Ureter (tissue), 1 donor: ENCODE measurements at places on chromosomes 11 and 22.

GRCh38 chr11:14075118-14076078 is 112.9 kb downstream of the SPON1 start:
- DNase-seq: no peak

- no peak for DNase-seq
These were observed 5.9 kb downstream of the SYVN1 start for GRCh38 chr11:65128182-65129145.

DNA sequence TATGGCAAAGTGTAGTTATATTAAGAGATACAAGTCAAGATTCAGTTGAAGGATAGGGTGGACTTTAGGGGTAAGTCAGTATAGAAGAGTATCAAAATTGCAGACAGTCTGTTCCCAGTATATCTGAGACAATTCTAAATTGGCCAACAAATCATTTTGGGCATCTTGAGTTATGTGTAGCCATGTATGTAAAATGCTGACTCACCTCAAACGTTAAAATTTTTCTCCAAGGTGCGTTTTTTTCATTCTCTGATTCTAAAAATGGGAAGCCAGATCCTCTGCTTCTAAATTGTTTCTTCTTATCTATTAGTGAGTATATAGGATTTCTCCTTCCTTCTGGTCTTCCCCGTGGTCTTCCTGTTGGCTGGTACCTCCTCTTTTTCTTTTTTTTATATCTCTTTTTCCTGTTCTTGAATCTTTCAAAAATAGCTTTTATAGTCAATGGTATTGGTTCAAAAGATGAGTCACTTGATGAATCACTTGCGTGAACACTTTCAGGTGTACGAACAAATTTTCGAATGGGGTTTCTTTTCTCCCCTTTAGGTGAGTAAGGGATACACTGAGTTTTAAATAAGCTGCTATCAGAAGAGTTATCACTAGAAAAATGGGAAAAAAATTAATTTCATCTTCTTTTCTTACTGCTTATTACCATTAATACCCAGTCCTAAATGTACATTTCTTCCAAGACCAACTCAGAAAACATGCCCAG is 3.2 kb downstream of the TAF1D start:
- no peak for DNase-seq

- DNase-seq: peak; percentile 63
These were observed 614 bp upstream of the ASCL2 start for GRCh38 chr11:2271077-2271326.

DNA sequence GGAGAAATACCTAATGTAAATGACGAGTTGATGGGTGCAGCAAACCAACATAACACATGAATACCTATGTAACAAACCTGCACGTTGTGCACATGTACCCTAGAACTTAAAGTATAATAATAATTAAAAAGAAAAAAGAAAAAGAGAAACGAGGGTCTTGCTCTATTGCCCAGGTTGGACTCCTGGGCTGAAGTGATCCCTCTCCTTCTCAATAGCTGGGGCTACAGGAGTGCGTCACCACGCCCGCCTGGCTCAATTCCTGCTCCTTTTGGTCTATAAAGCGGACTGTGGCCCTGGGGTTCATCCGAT is 521 bp upstream of the PTS start:
- no peak for DNase-seq

DNA sequence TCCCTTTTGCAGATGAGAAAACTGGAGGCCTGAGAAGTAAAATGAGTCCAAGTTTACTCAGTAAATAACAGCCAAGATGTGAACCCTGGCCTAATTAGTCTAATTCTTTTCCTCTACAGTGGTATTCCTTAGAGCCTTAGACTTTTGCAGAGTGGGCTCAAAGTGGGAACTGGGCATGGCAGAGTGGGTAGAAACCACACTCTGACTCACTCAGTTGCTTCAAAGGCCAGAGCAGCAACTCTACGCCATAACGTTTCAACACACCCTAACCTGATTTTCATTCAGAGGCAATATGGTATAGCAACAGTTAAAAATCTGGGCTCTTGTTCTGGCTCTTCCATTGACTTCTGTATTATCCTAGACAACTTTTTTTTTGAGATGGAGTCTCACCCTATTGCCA is 2.8 kb downstream of the THRSP start:
- DNase-seq: no peak

DNA sequence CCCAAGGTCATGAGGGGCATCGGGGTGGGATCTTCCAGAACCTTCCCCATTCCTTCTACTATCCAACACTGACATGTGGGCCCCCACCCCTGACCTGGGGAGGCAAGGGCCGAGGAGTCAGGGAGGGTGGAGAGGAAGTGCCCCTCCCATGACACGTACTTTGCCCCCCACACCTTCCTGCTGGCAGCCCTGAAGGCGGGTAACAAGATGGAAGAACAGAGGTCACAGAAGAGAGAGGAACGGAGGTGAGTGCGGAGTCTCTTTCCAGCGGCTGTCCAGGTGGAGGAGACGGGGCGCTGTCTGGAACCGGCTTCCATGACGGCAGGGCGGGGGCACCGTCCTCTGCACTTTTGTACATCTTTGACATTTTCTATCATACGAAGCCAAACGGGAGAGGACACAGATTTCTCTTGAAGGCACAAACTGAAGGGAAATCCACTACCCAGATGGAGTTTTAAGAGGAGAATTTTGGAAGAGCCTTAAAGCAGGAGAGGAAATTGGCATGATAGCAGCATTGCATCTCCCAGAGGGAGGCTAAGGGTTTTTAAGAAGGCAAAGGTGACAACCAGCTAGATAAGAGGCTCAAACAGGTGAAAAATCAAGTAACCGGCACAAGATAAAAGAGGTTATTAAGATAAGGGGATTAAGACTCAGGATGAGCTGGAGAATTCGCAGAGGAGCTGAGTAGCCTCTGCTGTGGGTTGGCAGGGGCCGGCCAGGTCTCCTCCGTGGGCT is 16.7 kb downstream of the OSBPL5 start:
- DNase-seq: no peak

DNA sequence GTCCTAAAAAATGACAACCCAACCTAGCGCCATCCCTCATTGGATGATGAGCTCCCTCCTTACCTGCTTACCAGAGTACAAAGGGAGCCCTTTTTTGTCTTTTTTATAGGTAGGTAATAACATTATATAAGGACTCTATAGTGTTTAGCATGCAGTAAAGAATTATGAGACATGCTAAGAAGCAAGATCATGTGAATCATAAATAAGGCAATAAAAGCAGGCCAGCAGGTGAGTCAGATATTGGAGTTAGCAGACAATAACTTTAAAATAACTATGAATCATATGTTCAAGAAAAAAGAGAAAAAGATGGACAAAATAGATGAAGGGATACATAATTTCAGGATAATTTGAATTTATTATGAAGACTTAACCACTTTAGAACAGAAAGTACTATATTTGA is 81.5 kb downstream of the GRK3 start:
- DNase-seq: no peak

GRCh38 chr11:32886180-32886579 is 6.4 kb upstream of the QSER1 start:
- DNase-seq: no peak

DNA sequence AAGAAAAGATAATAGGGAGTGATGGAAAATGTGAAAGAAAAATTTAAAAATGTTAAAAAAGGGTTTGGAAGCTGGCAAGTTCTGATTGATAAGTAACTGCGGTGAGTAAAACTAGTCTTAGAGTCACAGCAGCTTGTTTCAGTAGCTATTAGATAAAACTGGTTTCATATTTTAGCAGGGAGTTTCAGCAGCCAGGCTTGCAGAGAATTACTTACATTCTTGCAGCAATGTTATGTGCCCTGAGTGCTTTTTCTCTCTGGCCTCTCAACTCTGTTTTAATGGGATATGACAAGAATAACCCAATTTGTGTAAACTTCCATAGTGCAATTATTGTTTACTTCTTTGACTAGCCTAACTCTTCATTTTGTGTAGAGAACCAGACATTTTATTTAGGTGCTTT is 33.6 kb downstream of the PPME1 start:
- DNase-seq: no peak

- DNase-seq: peak; percentile 35
These were observed 570.1 kb downstream of the BRD1 start for GRCh38 chr22:49257551-49257961.

- no peak for DNase-seq
These were observed 17.5 kb upstream of the SLC25A1 start for GRCh38 chr22:19195796-19196731.

GRCh38 chr22:35443790-35444684 is 44.1 kb downstream of the MCM5 start:
- DNase-seq: no peak

DNA sequence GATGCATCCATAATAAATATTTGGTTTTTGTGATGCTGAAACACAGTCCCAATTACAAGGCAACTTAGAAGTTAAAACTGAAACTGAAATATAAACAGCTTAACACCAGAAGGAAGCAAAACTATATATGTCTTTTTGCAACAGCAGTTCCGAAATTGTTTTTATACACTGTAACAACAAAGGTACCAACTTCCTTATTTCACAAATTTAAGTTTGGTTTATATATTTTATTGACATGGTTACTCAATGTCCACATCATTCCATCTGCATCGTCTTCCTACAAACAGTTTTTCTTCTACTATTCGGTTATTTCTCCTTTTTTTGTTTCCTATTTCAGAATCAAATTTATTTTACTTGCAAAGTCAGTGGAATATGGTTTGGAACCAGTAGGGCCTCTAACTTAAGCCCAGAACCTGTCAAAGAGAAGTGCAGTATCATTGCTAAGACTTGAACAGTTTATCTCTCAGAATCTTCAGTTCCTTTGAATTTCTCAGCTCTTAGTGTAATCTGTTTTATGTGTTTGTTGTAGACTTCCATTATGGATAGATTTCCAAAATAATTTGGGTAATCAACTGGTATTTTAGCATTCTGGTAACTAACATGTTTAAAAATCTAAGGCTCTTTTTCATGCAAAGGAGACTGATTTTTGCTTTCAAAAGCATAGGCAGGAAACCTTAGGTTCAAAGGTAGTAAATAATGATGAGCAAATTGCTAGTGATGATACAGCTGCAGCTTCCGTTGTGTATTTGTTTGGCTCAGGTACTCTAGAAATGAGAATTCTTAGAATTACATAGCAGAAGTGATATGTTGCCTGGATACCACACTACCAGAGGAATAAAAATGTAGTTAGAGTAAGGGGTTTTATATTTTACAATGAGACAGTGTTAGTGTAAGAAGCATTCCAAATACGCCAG is 8.2 kb upstream of the HSPA8 start:
- DNase-seq: no peak

DNA sequence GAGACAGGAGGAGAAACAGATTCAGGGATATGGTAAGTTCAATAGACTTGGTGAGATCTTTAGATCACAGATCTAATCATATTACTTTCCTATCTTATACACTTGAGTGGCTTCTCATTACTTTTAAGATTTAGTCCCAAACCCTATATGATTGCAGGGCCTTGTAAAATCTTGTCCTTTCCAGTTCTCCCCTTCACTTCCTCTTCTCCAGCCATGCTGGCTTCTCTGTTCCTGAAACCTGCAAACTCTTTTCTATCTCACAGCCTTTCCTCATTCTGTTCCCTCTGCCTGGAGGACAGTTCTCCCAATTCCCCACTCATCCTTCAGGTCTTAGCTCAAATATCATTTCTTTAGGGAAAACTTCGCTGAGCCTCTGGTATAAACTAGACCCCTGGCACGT is 65.9 kb upstream of the BIRC3 start:
- DNase-seq: no peak

GRCh38 chr22:30990690-30991089 is 21.6 kb downstream of the TUG1 start:
- DNase-seq: no peak

GRCh38 chr11:2207212-2207611 is 35.6 kb upstream of the TH start:
- peak; percentile 32 for DNase-seq

DNA sequence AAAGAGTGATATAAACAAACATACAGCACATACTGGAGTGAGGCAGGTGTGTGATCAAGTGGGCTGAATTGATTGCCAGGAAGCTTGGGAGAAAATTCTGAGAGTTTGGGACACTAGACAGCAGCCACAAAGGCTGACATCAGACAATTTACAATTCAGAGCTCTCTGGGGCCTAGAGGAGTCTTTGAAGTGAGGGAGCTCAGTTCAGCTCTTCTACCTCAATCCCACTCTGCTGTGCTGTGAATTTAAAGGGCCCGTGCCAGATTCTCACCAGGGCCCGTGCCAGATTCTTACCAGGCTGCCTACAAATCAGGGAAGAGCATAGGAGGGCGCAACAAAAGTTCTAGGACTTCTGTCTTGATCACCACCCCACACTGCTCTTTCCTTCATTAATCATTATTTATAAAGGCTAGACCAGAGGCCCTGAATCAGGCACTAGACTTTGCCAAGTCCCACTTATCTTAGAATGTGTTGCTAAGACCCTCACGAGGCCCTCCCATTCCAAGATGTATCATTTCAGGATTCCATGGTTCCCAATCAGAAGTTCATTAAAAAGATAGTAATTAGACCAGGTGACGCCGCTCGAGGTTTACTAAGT is 112.4 kb downstream of the KIRREL3 start:
- no peak for DNase-seq

DNA sequence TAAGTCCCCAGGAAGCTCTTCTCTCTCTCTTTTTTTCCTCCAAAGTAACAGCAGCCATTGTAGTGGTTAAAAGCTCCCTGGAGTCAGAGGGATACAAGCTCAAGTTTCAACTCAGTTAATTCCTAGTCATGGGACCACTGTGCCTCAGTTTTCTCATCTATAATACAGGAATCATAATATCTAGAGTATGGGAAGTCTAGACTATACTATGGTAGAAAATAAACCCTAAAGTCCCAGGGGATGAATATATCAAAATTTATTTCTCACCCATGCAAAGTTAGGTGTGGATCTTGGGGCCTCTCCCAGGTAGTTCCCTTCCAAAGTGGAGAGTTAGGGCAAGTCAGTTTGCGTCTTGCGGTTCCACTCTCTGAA is 33.7 kb downstream of the C11orf58 start:
- DNase-seq: no peak

- no peak for DNase-seq
These were observed 118.0 kb upstream of the IGLL5 start for GRCh38 chr22:22769434-22770279.

GRCh38 chr11:133711545-133711944 is 133.8 kb downstream of the SPATA19 start:
- no peak for DNase-seq

DNA sequence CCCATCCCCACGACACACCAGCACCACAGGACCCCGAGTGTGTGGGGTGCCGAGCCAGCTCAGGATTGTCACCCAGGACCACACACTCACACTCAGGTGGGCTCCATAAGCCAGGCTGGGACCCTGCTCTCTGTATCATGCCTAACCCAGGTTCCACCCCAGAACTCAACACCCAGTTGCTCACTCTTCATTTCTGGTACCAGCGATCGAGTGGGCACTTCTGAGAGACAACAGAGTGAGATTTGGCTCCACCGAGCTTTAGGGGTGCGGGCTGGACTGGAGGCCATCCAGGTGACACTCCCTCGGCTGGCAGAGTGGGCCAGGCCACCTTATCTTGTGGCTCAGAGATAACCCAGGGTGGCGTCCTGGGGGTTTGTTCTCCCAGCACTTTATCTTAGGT is 1323.8 kb downstream of the BRD1 start:
- no peak for DNase-seq
